ENCODE measurements at places on chromosomes 5 and 9.

DNA sequence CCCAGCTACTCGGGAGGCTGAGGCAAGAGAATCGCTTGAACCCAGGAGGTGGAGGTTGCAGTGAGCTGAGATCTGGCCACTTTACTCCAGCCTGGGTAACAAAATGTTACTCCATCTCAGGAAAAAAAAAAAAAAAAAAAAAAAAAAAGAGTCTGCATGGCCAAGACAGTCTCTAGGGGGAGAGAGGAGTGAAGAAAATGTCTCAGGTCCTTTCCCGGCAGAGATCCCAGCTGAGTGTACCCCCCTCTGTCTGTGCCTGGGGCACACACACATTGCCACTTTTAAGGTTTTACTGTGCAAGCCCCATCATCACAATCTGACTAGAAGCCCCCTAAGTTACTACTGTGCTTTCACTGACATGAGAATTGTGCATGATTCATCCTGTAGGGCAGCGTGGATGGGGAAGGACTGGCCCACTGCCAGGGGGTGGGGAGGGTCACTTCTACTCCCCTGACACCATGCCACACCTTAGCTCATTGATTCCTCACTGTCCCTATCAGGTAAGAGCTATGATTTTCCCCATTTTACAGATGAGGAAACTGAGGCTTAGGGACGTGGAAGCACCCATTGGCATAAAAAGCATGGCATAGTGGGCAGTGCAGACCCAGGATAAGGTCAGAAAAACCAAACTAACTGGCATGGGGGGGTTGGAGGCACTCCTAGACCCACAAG lies 102.3 kb upstream of the LARP1 start:
- no peak for DNase-seq

DNA sequence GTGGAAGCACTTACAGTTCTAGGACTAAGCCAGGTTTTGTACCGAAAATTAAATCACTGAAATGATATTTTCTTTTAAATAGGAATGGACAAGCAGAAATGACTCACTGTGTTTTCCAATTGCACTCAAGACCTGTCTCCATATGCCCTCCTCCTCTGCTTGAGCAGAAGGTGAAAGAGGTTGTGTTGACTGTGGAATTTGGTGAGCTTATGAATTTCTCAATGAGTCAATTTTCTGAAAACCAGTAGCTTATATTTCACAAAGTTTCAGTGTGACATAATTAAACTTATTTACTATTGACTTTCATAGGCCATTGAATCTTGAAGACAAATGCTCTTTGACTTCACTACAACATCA lies 249.9 kb downstream of the NPR3 start:
- DNase-seq = no peak

- DNase-seq = no peak
Observed at GRCh38 chr9:68844631-68845612, 139.9 kb downstream of the PIP5K1B start.

DNA sequence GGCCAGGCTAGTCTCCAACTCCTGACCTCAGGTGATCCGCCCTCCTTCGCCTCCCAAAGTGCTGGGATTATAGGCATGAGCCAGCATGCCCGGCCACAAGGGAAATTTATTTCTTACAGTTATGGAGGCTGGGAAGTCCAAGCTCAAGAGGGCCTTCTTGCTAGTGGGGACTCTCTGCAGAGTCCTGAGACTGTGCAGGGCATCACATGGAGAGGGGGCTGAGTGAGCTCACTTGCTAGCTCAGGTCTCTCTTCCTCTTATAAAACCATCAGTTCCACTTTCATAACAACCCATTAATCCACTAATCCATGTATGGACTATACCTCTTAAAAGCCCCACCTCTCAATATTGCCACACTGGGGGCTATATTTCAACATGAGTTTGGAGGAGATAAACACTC lies 5.1 kb upstream of the SPIN1 start:
- no peak for DNase-seq

GRCh38 chr5:130885027-130885426 lies 280.0 kb downstream of the HINT1 start:
- no peak for DNase-seq

- DNase-seq = no peak
Observed at GRCh38 chr5:41925555-41925951, 472 bp downstream of the FBXO4 start.

GRCh38 chr9:95605816-95606488 lies 89.2 kb upstream of the PTCH1 start:
- DNase-seq = no peak

DNA sequence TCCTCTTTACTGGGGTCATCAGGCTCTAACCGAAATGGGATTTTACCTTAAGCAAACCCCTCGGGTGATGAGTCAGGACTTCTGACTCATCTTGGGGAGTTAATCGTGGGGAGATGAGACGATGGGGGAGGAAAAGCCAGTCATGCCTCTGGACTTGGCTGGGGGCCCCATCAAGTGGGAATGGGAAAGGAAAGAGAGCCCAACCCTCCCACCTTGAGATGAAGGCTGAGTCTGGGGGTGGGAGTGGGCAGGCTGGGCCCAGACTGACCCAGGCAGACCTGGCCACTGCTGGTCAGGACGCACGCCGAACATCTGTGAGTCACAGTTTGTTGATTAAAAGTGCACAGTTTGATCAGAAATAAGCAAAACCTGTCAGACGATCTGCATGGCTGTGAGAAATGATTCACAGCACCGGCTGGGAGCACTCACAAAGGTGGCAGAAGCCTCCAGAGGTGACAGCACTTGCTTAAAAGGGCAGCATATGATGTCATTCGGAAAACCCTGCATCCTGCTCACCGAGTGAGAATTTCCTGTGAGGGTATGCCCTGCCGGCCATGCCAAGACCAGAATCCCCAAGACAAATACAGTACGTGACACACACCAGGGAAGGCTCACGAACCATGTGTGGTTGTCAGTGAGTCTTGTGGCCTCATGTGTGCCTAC lies 50.0 kb upstream of the SLC25A51 start:
- DNase-seq = no peak

DNA sequence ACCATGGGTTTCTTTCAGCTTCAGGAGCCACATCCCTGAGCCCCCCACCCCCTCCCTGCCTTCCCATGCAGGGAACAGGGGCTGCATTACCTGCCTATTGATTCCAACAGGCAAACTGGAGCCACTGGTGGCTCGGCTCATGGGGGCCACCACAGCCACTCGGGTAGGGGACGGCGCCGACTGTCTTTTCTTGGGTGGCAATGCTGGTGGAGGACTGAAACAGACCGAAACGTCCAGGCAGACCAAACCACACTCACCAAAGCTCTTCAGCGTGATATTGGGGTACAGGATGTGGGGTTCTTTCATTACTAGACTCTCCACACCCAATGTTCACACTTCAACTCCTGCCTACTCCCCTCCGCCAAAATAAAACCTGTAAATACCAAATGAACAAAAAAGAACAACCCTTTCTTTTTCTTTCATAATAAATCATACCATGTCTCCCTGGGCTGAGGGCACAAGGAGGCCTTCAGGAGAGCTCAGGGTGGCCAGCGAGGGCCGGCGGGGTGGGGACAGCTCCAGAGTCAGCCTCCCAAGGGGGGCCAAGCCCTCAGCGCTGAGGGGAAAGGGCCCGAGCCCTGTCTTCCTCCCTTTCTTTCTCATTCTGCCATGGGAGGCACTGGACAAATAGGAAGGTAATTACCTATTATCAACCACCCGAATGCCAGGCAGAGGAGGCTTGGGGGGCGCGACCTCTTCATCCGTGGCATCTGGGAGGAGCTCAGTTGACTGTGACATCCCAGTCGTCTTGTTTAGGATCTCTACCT lies 83.3 kb downstream of the PRRT1B start:
- DNase-seq = no peak

DNA sequence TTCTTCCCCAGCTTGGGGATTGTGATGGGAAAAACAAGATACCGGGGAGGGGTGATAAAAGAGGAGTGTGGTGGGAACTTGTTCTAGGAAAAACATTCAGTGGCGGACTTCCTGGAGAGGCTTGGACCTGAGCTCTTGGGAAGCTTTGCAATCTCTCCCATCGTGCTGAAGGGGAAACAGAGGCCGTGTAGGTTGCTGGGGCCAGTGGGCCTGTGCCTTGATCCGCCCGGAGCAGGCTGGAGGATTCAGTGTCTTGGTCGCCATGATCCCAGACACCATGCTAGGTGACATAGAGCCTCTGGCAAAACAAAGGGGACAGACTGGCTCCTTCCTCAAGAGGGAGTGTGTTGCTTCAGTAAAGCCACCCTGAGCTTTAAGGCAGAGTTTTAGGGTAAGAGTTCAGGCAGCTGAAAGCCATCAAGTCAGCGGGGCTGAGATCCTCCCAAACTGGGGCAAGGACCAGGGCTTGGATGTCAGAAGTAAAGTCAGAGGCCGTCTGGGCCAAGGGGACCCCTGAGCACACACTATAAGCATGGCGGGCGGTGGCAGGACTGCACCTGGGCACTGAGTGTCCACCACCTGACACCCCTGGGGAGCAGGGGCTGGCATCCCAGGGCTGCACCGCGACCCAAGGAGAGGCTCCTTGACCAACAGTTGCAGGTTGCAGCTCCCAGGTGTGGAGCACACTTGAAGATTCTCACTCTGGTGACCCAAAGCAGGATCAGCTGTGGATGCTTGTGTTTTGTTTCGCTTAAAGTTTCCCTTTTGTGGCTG lies 44.7 kb downstream of the TRIP13 start:
- DNase-seq = peak; percentile 11

DNA sequence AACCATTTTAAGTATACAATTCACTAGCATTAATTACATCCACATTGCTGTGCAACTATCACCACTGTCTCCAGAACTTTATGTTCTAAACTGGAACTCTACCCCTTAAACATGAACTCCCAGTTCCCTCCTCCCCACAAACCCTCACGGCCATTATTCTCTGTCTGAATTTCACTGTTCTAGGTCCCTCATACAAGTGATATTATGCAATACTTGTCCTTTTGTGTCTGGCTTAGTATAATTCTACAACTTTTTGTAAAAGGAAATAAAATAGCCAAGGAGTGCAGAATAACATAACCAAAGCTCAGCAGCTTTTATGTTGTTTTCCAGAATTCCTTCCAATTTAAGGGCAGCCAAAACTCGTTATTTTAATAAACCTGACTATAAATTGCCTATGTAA lies 53.2 kb downstream of the NAA35 start:
- DNase-seq = no peak

GRCh38 chr9:106877345-106877744 lies 14.4 kb downstream of the ZNF462 start:
- DNase-seq = no peak

DNA sequence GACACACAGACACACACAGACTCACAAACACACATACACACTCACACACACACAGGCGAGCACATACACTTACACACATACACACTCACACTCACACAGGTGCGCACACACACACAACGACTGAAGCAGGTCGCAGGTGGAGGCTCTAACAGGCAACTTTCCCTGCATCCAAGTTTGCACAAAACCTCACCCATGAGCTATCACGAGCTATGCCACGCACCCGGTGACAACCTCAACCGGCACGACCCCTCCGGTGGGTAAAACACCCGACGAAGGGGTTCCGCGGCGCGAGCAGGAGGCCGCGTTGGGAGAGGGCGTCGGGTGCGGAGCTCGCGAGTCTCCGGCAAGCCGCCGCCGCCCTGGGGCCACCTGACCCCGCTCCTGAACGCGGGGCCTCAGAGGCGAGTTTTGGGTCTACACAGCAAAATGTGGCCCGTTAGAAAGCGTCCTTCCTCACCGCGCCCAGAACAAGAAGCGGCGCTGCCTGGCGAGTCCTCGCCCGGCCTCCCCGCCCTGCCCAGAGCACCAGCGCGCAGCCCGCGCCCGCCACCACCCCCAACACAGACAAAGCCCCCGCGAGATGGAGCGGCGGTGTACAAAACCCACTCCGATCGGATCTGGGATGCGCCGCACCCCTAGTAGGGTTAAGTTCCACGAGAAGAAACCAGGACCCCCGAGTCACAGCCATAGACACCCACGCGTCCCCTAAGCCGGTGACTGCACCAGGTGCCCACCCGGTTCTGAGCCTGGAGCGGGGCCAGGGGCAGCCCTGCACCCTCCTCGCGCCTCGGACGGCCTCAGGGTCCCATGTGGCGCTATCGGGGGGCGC lies 665 bp downstream of the SLC6A3 start:
- no peak for DNase-seq

DNA sequence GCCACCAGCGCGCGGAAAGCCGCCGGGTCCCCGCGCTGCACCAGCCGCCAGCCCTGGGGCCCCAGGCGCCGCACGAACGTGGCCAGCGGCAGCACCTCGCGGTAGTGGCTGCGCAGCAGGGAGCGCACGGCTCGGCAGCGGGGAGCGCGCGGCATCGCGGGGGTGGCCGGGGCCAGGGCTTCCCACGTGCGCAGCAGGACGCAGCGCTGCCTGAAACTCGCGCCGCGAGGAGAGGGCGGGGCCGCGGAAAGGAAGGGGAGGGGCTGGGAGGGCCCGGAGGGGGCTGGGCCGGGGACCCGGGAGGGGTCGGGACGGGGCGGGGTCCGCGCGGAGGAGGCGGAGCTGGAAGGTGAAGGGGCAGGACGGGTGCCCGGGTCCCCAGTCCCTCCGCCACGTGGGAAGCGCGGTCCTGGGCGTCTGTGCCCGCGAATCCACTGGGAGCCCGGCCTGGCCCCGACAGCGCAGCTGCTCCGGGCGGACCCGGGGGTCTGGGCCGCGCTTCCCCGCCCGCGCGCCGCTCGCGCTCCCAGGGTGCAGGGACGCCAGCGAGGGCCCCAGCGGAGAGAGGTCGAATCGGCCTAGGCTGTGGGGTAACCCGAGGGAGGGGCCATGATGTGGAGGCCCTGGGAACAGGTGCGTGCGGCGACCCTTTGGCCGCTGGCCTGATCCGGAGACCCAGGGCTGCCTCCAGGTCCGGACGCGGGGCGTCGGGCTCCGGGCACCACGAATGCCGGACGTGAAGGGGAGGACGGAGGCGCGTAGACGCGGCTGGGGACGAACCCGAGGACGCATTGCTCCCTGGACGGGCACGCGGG lies at the start of gene TERT:
TERT (minus strand) TSS at position 234 of the 815 bp plus-strand sequence; CDS start at position 155, 79 bp downstream.
- peak; percentile 80 for DNase-seq

GRCh38 chr5:102099766-102100331 lies 196.2 kb downstream of the SLCO4C1 start:
- DNase-seq = no peak

- DNase-seq = no peak
Observed at GRCh38 chr5:516338-516925, 7.8 kb downstream of the SLC9A3 start.

- no peak for DNase-seq
Observed at GRCh38 chr5:126865299-126865698, 88.4 kb downstream of the LMNB1 start.

DNA sequence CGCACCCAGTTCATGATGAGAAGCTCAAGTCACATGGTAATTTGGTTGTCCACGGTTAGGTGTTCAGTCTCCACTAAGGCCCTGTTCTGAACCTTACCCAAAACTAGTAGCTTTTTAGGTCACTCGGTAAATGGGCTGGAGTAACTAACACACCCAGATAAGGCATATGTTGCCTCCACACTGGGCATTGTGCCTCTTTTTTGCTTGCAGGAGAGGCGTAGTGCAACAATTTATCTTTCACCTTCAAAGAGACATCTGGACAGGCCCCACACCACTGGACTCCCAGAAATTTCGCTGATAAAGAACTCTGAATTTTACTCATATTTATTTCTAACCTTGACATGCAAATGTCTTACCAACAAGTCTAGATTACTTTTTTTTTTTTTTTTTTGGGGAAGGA lies 16.8 kb upstream of the PTGES start:
- DNase-seq = no peak

Data from activated T-cell treated with anti-CD3 and anti-CD28 coated beads, Interleukin-2, amount 50 U/mL, for 1 hour (primary cell).